ENCODE measurements at places on chromosomes 5 and 9.
A peak's percentile ranks its signal among the peaks of the same experiment; 100 is the strongest.

- DNase-seq, result no peak
Observed at GRCh38 chr9:122005597-122005996, 87.5 kb downstream of the TTLL11 start.

- DNase-seq, result no peak
Observed at GRCh38 chr5:148446611-148447010, 62.9 kb downstream of the FBXO38 start.

DNA sequence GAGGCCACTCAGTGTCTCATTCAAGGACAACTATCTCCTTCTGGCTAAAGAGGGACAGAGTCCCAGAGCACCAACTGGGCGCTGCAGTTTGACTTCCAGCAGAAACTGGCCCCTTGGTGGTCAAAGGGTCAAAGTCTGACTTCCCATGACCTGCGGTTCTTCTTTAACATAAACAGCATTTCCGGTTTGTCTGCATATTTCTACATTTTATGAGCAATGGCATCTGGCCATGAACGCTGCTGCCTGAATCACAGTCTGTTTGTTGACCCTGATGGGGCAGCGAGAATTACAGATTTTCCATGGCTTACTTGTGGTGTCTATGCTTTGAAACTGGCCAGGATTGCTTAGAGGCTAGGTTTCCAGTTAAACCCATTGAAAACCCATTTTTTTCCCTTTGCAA lies 1.3 kb downstream of the TNFSF15 start:
- DNase-seq, result peak; percentile 91

GRCh38 chr9:85944672-85945071 lies 3.7 kb downstream of the NAA35 start:
- DNase-seq, result no peak

GRCh38 chr5:119651486-119651885 lies 22.1 kb downstream of the FAM170A start:
- DNase-seq, result no peak

- no peak for DNase-seq
Observed at GRCh38 chr5:56612759-56613158, 202.6 kb upstream of the MAP3K1 start.

DNA sequence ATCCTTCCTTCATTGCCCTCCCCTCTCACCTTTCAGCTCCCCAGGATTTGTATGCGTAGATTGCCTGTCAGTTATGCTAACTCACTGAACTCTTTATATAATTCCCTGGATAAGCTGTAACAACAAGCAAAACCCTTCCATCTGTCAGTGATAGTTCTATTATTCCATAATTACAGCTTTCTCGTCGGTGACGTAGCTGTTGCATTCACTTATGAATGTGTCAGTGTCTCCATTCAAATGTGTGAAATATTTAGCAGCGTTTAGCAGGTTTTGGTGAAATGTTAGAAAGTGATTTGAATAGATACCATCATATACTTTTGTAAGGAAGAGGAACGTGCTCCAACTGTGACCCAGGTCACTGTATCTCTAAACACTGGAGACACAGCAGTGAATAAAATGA lies 45.2 kb downstream of the PIP5K1B start:
- DNase-seq, result no peak

DNA sequence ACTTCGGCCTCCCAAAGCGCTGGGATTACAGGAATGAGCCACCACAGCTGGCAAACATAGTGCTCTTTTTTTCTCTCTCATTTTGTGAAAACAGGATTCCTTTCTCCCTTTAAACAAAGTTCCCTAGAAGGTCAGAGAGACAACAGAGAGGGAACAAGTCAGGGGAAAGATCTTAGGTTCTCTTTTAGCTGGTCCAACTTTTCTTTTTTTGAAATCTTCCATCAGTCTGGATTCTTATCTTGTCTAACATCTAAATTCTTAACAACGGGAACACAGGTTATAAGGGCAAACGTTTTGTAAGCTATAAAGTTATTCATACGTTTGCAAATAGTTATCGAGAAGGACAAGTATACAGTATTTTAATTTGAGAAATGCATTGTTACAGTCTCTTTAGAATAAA lies 224.1 kb upstream of the TBCA start:
- DNase-seq, result no peak

- peak; percentile 83 for DNase-seq
Observed at GRCh38 chr5:19928562-19929421, 59.2 kb downstream of the CDH18 start.

- DNase-seq, result peak; percentile 86
Observed at GRCh38 chr9:87375397-87376073, 122.1 kb upstream of the DAPK1 start.

DNA sequence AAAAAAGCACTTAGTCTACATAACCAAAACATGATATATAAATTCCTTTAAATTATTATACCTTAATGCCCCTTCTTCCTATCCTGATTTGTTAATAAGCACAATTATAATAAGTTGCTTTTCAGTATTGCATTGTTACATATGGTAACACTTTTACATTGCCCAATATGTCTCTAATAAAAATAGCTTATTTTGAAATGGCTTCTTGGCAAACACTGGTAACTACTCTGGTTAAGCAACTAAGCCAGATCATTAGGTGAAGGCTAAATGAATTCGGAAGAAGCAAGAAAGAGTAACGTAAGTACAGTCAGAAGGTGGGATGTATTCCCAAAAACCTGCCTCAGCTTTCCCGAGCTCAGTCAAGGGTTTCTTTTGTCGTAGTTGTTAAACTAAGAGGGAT lies 85.3 kb downstream of the TTC39B start:
- DNase-seq, result peak; percentile 45

DNA sequence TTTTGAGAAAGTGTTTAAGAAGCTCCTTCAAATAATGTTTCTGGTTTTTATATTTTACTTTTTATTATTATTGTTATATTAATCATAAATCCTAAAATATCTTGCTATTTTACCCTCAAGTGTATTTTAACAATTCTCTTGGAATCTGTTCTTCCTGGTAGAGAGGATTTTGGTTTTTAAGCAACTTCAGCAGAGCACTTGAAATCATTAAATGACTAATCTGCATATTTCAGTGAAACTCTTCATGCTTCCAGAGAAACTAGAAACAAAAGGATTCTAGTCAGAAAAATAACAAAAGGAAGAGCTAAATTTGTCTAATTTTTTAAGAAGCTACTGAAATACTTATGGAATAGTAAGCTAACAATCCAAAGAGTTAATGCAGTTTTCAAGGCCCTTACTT lies 1057.3 kb downstream of the TLE1 start:
- DNase-seq, result no peak

Data from amniotic epithelial cell (primary cell).